ENCODE measurements at places on chromosomes 3 and 15. TPM values are rescaled to one million over a fixed set of nuclear protein-coding genes. Genes with fewer than 3 reads are reported as not detected.

The DLEC1 gene
- total RNA-seq = 0.42 TPM

DNA sequence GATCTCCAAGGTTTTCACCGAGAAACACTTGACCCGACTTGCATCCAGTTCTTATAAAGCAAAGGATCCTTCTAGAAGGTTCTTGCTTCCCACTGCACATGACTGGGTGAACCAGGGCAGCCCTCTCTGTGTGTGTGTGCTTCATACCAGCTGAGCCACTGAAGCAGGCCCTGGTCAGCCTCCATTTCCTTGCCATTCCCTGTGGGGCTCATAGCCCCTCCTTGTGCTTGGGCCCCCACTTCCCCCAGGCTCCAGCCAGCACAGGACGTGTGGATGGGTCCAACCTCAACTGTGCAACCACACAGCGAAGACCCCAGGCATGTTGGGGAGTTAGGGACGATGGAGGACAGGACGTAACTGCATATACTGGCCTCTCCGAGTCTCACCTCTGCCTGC lies 15.5 kb downstream of the KLF15 start:
- H3K27ac ChIP-seq = no peak overlapping the region
- no peak for DNase-seq
- peaks cover 2% of the 10 kb centered on the region for H3K27me3 ChIP-seq
- H3K4me1 ChIP-seq = peaks cover 4% of the 10 kb centered on the region
- H3K36me3 ChIP-seq = no peaks in the 10 kb centered on the region

- no peak overlapping the region for H3K4me3 ChIP-seq
- H3K27ac ChIP-seq = no peak overlapping the region
- DNase-seq = no peak
These were observed 95.8 kb downstream of the P3H2 start for GRCh38 chr3:190024912-190025311.

GRCh38 chr3:24680214-24680967 lies 185.7 kb upstream of the THRB start:
- DNase-seq = peak; percentile 89
- peaks cover 6% of the 10 kb centered on the region for H3K4me1 ChIP-seq
- H3K4me3 ChIP-seq = no peak overlapping the region
- H3K36me3 ChIP-seq = no peaks in the 10 kb centered on the region
- H3K27me3 ChIP-seq = peaks cover 1% of the 10 kb centered on the region

The DYNLT2B gene
- total RNA-seq = 14.8 TPM

- H3K27ac ChIP-seq = no peak overlapping the region
- no peaks in the 10 kb centered on the region for H3K36me3 ChIP-seq
- H3K27me3 ChIP-seq = no peaks in the 10 kb centered on the region
- DNase-seq = no peak
These were observed 40.7 kb upstream of the RSL24D1 start for GRCh38 chr15:55237219-55238130.

DNA sequence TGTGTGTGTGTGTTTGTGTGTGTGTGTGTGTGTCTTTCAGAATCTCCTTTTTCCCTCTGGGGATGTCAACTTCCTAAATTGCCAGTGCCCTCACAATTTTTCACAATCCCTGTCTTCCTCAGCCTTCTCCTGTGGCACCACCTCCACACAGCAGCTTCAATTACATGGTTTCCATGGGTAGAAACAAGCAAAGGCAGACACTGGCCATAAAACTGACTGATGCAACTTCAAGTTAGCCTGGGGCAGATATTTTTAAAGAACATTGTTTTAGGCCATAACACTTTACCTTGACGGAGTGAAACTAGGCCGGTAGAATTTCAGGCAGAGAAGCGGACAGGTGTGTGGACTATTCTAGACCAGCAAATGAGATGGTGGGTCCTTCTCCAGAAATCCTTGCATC lies 405.8 kb upstream of the SUCLG2 start:
- DNase-seq = no peak
- no peaks in the 10 kb centered on the region for H3K4me1 ChIP-seq
- H3K4me3 ChIP-seq = no peak overlapping the region
- no peaks in the 10 kb centered on the region for H3K36me3 ChIP-seq
- no peak overlapping the region for H3K27ac ChIP-seq

The RFT1 gene
- total RNA-seq = 10.5 TPM

DNA sequence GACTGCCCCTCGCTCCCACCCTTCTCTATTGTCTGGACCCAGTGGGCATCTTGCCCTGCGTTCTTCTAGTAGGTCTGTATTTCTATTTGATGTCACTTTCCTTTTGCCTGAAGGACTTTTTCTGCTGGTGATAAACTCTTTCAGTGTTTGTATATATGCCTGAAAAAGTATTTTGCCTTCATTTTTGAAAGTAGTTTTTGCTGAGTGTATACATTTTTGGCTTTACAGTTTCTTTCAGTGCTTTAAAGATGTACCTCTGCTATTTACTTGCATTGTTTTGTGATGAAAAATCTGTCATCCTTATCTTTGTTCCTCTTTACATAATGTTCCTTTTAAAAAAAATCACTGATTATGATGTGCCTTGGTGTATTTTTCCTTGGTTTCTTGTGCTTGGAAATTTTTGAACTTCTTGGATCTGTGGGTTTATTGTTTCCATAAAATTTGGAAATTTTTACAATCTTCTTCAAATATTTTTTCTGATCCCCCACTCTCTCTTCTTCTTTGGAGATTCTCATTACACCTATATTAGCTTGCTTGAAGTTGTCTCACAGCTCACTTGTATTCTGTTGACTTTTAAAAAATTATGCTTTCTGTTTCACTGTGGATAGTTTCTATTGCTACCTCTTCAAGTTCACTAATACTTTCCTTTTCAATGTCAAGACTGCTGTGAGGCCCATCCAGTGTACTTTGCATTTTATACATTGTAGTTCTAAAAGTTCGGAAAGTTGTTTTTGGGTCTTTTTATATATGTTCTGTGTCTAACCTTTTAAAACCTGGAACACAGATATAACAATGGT lies 67.8 kb downstream of the RGMA start:
- no peak overlapping the region for H3K4me3 ChIP-seq
- peaks cover 6% of the 10 kb centered on the region for H3K4me1 ChIP-seq
- H3K27ac ChIP-seq = no peak overlapping the region
- DNase-seq = no peak

GRCh38 chr3:45807133-45807532 lies 10.8 kb upstream of the SLC6A20 start:
- peaks cover 12% of the 10 kb centered on the region for H3K4me1 ChIP-seq
- no peak overlapping the region for H3K27ac ChIP-seq
- no peak overlapping the region for H3K4me3 ChIP-seq
- H3K27me3 ChIP-seq = no peaks in the 10 kb centered on the region

The LRTM1 gene
- not detected for total RNA-seq

DNA sequence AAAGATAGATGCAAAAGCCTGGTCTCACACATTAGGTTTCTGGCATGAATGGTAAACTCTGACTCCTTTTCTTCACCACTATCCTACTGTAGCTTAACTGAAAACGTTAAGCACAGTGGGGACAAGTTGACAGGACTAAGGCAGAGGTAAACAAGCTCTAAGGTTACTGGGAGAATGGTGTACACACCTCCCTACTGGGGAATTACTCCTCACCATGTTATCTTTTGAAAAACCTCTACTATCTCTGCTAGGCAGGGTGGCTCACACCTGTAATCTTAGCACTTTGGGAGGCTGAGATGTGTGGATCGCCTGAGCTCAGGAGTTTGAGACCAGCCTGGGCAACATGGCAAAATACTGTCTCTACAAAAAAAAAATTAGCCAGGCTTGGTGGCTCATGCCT lies 29.1 kb downstream of the IP6K1 start:
- H3K27me3 ChIP-seq = peaks cover 4% of the 10 kb centered on the region
- DNase-seq = no peak
- H3K4me3 ChIP-seq = no peak overlapping the region
- H3K4me1 ChIP-seq = no peaks in the 10 kb centered on the region

The PPP1R14D gene
- not detected for total RNA-seq

- no peak for DNase-seq
- H3K27ac ChIP-seq = no peak overlapping the region
- H3K36me3 ChIP-seq = no peaks in the 10 kb centered on the region
- no peaks in the 10 kb centered on the region for H3K27me3 ChIP-seq
These were observed 28.7 kb downstream of the WWTR1 start for GRCh38 chr3:149628957-149629670.

DNA sequence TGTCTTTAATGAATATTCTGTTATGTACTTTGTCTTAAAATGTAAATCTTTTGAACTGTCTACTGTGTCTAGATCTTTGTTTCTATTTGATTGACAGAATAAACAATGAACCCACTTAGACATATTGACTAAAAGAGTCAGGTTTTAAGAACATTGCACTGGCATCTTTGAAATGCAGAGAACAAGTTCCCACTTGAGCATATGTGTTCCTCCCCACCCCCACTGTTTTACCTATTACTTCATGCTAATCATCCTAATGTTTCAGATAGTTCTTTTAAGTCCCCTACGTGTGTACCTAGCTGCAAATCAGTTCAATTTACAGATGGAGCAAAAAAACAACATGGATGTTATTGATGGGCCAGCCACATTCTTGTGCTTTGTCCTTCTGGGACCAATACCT lies 11.7 kb upstream of the TCF12 start:
- no peak for DNase-seq
- peaks cover 10% of the 10 kb centered on the region for H3K4me1 ChIP-seq
- H3K27ac ChIP-seq = no peak overlapping the region
- peak overlapping the region; percentile 53 for H3K4me3 ChIP-seq
